ENCODE measurements at places on chromosomes 12 and 14.
A peak's percentile ranks its signal among the peaks of the same experiment; 100 is the strongest.

DNA sequence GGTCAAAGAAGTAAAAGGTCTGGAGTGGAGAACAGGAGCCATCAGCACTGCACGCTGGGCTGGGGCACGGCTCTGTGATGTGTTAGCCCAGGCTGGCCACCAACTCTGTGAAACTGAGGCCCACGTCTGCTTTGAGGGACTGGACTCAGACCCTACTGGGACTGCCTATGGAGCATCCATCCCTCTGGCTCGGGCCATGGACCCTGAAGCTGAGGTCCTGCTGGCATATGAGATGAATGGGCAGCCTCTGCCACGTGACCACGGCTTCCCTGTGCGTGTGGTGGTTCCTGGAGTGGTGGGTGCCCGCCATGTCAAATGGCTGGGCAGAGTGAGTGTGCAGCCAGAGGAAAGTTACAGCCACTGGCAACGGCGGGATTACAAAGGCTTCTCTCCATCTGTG, 7.1 kb downstream of the SUOX start:
- no peak for DNase-seq

DNA sequence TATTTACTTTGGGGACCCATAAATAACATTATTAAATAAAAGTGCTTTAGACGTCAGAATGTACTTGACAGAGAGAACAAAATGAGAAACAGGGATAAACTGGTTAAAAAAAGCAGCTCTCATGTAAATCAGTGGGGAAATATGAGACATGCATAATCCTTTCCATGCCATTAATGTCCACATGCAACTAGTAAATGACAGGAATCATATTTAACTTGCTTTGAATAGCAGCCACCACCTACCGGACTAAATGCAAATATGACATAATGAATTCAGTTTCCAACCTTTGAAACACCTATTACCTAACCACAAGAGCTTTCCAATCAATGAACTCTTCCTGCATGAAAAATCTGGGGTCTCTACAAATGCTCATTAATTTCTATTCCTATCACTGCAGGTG, 19.6 kb downstream of the FGD6 start:
- no peak for DNase-seq

DNA sequence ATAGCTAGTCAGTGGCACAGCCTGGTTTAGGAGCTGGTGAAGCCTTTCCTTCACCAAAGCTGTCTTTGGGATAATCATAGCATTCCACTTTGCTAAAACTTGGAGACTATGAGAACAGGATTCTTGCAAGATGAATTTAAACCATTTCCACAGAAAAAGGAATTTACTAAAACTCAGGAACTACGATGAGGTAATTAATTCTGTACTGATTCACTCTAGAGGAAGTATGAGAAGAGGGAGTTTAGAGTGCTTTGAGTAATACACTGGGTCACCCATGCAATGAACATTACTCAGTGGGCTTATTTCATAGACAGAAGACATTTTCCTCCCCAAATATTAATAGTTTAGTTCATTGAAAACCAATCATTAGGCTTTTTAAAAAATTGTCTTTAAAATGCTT, 73.0 kb downstream of the RMST start:
- DNase-seq, result no peak

GRCh38 chr12:89185889-89186288, 166.4 kb downstream of the DUSP6 start:
- no peak for DNase-seq

- DNase-seq, result no peak
Measured at GRCh38 chr12:27158297-27158696, 75.9 kb upstream of the C12orf71 start.

GRCh38 chr12:107254258-107254856, 161.0 kb upstream of the CRY1 start:
- no peak for DNase-seq

GRCh38 chr12:60689137-60689536, 1093.3 kb downstream of the SLC16A7 start:
- DNase-seq, result no peak

DNA sequence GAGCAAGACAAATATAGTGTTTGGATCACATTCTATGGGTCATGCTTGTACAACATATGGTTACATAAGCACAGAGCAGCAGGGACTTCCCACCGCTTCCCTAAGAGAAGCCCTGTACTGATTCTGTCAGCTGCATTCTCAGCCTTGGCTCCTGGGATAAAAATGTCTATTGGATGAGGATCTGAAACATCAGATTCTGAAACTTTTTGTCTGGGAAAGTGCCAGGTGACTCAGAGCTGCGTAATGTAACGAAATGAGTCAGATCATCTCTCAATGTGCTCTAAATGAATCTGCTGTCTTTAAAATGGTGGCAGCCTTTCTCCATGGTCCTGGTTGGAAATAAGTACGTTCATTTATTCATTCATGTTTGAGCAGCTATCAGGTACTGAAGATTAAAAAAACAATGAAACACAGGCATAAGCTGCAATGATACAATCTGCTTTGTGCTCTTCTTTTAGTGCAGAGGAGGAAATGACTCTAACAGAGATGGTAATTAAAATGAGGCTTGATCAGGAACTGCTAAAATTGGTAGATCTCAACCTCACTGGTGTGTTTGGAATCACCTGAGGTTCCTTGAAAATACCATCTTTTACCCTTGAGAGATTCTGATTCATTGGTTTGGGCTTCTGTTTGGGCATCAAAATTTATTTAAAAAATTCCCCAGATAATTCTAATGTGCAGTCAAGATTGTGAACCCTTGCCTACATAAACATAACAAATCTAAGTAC, 99.1 kb upstream of the NAP1L1 start:
- DNase-seq, result no peak

DNA sequence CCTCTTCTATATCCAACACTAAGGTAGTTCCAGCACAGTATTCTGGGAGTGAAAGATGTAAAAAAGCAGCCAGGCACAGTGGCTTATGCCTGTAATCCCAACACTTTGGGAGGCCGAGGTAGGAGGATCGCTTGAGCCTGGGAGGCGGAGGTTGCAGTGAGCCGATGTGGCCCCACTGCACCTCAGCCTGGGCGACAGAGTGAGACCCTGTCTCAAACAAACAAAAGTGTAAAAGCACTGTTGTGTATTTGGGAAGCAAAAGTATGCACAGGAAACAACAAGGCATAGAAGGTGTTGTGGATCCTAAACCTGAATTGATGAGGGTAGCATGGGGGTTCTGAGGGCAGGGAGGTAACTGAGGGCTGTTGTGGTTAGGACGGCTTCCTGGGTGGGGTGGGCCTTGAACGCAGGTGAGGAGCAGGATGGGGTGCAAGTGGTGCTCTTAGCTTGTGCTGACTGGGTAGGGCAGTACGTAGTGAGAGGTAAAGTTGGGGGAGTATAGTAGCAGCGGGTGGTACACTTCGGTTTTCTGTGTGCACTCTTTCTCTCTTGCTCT, 64.2 kb downstream of the RASSF3 start:
- DNase-seq, result no peak

- DNase-seq, result no peak
Measured at GRCh38 chr14:106218174-106218573, 691.8 kb downstream of the TMEM121 start.

DNA sequence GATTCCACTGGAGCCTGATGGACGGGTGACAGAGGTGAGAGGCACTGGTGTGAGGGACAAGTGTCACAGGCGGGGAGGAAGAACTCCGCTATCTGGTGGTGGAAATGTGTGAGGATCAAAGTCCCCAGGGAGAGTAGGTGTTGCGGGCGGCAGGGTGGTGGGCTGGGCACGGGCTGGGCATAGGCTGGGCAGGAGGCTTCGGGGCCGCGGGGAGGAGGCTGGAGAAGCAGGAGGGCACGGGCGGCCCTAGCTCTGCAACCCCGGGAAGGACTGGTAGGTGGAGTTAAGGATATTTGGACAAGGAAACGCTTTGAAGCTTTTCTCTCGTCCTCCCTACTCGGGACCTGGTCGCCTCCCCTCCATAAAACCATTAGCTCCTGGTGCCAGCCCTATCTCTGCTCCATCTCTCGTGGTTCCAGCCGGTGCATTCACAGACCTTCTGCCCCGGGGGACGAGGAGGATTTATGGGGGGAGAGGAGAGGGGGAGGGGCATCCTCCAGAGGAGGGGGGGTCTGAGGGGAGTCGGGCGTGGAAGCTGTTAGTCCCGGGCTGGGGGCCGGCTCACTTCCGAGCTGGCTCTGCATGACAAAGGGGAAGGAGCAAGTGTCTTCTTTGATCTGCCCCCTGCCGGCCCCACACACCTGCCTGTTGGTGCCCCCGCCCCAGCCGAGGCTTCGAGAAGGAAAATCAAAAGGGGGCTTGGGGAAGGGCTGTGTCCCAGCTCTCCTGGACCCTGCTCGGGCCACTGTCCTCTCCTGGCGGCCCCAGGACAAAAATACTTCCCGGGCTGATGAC, 504 bp downstream of the WNT5B start:
- DNase-seq, result peak; percentile 63

GRCh38 chr12:110316861-110317260, 35.8 kb downstream of the ATP2A2 start:
- no peak for DNase-seq

- DNase-seq, result no peak
Measured at GRCh38 chr12:51694146-51694545, 103.1 kb downstream of the SCN8A start.

- no peak for DNase-seq
Measured at GRCh38 chr14:94360945-94361565, 27.3 kb downstream of the SERPINA1 start.

GRCh38 chr12:75816897-75817296, 214.7 kb downstream of the PHLDA1 start:
- no peak for DNase-seq

GRCh38 chr12:67618303-67618702, 30.2 kb upstream of the DYRK2 start:
- DNase-seq, result no peak

DNA sequence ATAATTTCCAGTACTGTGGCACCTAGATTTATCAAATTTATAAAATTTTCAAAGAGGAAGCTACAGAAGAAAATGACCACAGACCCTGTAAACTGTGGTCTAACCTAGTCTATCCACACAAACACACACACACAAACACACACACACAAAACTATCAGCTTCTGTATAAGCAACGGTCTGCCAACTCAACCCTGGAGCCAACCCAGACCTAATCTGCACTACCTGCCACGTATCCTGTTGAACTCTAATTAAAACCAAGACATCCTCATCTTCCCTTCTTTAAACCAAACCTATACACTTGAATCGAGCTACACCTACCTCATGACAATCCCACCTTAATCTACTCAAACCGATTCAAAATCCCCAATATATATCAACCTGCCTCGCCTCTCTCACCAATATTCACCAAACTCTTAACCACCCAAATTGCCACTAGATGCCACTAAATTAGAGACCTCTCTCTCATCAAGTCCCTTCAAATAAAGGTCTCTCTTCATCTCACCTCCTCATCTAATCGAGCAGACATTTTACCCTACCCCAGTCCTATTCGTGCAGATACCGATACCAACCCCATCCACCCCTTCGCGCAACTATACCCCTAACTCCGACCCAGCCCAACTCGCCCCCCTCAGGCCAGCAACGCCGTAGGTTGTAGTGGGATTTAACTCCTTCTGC, 808 bp downstream of the ACIN1 start:
- no peak for DNase-seq
